ENCODE measurements at places on chromosomes 4 and X.

- DNase-seq: no peak
These were observed 20.0 kb downstream of the SH3RF1 start for GRCh38 chr4:169250796-169251195.

DNA sequence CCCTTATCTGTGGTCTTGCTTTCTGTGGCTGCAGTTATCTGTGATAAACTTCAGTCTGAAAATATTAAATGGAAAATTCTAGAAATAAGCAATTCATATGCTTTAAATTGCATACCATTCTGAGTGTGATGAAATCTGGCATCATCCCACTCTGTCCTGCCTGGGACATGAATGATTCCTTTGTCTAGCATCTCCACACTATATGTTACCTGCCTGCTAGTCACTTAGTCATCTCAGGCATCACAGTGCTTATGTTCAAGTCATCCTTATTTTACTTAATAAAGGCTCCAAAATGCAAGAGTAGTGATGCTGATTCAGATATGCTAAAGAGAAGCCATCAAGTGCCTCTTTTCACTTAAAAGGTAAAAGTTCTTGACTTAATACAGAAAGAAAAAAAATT, 14.3 kb upstream of the RAB9B start:
- no peak for DNase-seq

GRCh38 chrX:30665471-30665870, 12.2 kb downstream of the GK start:
- no peak for DNase-seq

GRCh38 chrX:140526171-140526570, 21.3 kb upstream of the SOX3 start:
- no peak for DNase-seq

DNA sequence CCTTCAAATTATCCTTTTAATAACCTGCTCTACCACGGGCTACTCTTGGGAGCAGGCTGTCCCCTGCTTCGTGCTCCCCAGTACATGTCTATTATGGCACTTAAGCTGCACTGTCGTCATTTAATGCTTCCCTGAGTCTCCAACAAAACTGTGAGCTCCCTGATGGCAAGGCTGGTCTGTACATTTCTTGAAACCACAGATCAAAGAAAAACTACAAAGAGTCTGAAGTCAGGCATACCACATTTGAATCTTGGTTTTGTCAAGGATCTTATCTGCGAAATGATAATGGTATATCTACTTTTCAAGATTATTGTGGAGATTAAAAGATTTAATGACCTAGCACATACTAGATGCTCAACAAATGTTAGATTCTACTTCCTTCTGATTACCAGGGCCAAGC, 45.7 kb downstream of the MAML3 start:
- no peak for DNase-seq

DNA sequence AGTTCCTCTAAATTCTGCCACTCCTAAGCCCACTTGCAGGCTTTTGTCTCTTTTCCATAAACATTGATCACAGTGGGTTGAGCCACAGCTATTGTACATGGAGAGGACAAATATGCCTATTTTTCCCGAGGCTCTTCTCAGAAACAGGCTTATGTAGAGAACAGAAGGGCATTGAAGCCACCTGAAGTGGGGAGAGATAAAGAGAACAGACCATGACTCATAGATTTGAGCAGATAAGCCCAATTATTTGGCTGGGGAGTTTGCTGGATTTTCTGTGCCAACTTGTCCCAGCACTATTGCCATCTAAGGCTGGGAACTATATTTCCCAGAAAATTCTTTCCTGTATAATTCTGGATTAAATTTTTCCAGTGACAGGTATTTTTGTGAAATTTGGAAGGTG, 446.1 kb upstream of the RPS6KA3 start:
- DNase-seq: no peak

- no peak for DNase-seq
These were observed 194.4 kb downstream of the COX18 start for GRCh38 chr4:72875138-72875537.

Measured in activated CD8-positive, alpha-beta memory T cell treated with anti-CD3 and anti-CD28 coated beads for 24 hours (primary cell).